ENCODE measurements at places on chromosomes 11 and 22.

DNA sequence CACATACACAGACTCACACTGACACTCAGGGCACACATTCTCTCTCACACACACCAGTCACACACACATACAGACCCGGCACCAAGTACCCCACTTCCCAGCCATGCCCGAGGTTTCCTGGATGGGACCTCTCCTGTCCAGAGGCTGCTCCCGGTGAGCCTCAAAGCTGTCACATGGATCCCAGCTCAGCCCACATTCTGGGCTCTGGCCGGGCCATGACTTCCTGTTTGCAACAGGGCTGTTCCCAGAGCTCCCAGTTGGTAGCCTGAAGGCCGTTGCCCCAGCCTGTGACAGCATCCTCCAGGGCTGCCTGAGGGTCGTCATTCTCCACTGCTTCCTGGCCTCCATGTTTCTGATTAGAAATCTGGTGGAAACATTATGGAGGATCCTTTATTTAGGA is 14.6 kb upstream of the CYP2D6 start:
- DNase-seq, result no peak

GRCh38 chr22:30871391-30872284 is 96.9 kb downstream of the MORC2 start:
- DNase-seq, result no peak

DNA sequence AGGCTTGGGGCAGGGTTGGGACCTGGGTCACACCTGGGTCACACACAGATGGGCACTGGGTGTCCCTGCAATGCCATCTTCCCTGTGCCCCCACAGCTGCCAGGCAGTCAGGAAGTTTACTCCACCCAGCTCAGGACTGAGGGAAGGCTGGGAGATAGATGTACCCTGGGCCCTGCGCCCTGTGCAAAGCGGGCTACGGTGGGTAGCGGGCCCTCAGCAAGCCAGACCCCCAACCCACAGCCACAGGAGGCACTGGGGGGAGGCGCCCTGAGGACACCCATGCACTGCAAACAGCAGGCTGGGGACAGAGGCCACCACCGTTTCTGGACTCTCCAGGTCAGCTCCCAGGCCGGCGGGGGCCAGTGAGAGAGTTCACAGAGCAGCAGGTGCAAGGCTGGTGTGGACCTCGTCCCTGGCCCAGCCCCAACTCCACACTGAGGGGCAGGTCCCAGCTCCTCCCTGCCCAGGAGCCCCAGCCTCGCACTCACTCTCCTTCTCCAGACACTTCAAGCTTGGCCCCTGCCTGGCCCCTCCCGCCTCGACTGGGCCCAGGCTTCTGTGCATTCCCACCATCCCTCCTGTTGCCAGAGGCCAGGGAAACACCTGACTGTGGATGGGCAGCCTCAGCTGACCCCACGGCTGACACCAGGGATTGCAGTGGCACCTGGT is 4.9 kb downstream of the DUSP8 start:
- DNase-seq, result no peak

- DNase-seq, result no peak
Measured at GRCh38 chr11:74669211-74670160, 61.7 kb downstream of the CHRDL2 start.

DNA sequence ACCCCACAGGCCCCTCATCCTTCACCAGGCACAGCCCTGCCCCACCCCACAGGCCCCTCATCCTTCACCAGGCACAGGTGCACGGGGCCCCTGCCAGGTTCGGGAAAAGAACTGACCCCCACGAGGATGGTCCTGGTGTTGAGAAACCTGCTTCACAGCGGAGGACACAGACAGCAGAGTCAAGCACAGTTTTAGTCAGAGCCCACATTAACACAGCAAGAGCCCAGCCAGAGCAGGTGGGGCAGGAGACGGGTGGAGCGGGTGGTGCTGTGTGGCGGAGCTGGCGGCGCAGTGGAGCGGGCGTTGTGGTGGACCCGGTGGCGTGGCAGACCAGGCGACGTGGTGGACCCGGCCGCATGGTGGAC is 1085.5 kb downstream of the BRD1 start:
- no peak for DNase-seq

GRCh38 chr11:71432761-71433647 is 15.2 kb downstream of the DHCR7 start:
- DNase-seq, result no peak

GRCh38 chr11:28874706-28875105 is 766.5 kb downstream of the METTL15 start:
- no peak for DNase-seq

DNA sequence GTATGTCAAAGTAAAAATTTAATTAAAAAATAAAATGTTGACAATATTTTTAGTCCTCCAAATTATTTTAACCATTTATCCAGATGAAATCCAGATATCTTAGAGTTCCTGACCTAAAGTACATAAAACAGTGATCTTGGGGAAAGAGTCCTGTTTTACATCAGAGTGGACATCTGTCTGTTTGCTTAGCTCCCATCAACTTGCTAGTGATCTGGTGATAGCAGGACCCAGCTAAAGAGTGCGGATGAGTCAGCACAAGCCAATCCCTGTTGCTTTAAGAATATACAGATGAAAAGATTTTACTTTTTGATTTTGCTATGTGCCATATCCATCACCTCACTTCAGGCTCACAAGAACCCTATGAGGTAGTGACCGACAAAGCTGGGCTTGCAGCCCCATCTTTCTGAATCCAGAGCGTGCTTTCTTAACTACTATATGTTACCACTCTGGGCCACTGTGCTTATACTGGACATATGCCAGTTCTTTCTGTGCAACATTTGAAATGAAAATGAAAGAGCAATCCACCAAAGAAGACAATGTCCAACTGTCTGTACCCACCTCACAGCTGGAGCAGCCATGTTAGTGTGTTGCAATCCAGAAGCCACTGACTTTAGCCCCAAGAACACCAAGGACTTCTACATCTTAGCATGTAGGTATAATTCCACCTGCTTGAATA is 167.6 kb upstream of the SESN3 start:
- peak; percentile 75 for DNase-seq

DNA sequence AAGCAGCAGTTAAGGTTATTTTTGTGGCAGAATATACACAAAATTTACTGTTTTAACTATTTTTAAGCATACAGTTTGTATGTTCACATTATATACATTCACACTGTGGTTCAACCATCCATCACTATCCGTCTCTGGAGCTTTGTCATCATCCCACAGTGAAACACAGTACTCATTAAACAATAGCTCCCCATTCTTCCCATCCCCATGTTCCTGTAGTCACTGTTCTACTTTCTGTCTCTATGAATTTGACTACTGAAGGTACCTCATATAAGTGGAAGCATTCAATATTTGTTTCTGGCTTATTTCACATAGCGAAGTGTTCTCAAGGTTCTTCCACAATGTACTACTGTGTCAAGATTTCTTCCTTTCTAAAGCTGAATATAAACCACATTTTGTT is 32.6 kb downstream of the ZBTB44 start:
- DNase-seq, result no peak

DNA sequence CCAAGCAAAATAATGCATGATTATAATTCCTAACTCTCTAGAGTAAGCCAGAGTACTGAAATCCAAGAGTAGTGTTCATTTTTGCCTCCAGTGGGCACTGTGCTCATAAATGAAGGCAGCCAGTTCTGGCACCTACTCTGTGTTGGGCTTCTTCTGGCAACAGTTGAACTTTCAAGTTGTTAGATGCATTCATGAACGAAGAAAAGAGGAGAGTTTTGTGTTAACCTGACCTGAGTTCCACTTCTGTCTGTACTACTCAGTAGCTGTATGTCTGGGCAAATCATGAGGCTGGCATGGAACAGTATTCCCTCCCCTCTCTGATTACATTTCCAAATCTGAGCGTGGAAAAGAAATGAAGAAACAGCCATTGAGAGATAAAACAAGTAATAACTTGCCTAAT is 20.3 kb upstream of the TENM4 start:
- peak; percentile 52 for DNase-seq

DNA sequence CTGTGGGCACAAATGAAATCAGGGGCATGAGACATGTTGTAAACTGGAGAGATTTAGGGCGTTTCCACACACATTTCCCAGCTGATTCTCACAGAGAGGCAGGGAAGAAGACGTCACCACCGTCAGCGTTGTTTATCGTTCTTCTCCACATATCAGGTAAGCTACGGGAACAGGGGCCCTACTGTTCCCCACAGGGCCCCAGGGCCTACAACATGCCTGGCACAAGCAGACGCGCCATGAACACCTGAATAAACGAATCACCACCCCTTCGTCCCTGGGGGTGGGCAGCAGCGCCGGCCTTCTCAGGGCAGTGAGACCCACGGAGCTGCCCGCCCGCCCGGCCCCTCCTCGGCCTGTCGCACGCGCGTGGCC is 342 bp downstream of the EFCAB6 start:
- peak; percentile 78 for DNase-seq

DNA sequence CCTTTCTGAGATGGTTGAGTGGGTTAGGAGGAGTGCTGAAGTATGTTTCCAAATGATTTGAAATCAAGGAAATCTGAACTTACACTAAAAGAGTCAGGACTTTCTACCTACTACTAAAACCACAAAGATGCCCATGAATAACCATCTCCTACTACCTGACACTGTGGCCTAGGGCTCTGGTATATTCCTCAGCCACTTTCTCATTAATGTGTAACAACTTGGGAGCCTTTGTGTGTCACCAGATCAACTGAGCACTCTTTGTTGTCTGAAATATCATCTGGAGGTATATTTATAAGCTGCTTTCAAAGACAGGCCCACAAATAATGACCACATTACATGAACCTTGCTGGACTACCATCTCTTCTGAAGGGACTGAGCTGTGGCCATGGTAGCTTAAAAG is 43.9 kb downstream of the RELT start:
- no peak for DNase-seq

- no peak for DNase-seq
Measured at GRCh38 chr22:38789606-38790005, 4.3 kb downstream of the DNAL4 start.

- no peak for DNase-seq
Measured at GRCh38 chr22:47119181-47119580, 356.7 kb downstream of the TBC1D22A start.

- DNase-seq, result no peak
Measured at GRCh38 chr11:64791781-64792291, 11.2 kb downstream of the MAP4K2 start.

- DNase-seq, result no peak
Measured at GRCh38 chr22:41564563-41564962, 3.8 kb downstream of the CSDC2 start.

DNA sequence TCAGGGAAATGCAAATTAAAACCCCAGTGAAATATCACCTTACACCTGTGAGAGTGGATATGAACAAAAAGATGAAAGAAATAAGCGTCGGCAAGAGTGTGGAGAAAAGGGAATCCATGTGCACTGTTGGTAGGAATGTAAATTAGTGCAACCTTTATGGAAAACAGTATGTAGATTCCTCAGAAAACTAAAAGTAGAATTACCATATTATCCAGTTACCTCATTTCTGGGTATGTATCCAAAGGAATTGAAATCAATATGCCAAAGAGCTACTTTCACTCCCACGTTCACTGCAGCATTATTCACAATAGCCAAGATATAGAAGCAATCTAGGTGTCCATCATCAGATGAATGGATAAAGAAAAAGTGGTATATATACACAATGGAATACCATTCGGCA is 246.0 kb upstream of the ARHGAP20 start:
- DNase-seq, result no peak

- DNase-seq, result peak; percentile 18
Measured at GRCh38 chr11:8596504-8597046, 2.5 kb upstream of the STK33 start.

DNA sequence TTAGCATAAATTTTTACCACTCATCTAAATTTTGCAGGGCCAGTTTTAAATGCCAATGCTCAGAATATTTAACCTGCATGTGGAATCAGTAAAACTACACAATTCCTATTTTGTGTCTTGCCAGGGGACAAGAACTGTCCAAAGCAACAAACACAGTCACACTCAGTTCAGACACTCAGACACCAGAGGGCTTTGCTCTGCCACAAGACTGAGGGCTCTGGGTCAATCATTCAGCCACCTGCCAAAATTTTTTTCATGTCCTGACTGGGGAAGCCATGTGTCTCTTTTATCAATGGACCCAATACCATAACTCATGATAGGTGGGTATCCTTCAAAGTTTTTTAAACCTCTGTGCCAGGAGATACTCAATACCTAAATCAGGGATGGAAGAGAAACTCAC is 304.0 kb upstream of the ANO3 start:
- DNase-seq, result no peak

DNA sequence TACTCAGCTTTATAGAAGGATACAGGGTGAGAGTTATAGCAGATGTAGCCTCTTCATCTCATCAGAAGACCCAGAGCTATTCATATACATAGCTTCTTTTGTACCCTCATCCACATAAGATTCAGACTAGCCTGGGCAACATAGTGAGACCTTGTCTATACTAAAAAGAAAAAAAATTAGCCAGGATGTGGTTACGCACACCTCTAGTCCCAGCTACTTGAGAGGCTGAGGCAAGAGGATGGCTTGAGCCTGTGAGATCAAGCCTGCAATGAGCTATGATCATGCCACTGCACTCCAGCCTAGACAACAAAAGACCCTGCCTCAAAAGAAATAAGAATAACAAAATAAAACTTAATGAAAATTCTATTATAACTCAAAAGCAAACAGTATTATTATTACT is 36.7 kb upstream of the B3GNT6 start:
- DNase-seq, result no peak

GRCh38 chr11:11432621-11433319 is 79.7 kb upstream of the CSNK2A3 start:
- no peak for DNase-seq

GRCh38 chr11:73257342-73258103 is 14.6 kb upstream of the P2RY6 start:
- no peak for DNase-seq

DNA sequence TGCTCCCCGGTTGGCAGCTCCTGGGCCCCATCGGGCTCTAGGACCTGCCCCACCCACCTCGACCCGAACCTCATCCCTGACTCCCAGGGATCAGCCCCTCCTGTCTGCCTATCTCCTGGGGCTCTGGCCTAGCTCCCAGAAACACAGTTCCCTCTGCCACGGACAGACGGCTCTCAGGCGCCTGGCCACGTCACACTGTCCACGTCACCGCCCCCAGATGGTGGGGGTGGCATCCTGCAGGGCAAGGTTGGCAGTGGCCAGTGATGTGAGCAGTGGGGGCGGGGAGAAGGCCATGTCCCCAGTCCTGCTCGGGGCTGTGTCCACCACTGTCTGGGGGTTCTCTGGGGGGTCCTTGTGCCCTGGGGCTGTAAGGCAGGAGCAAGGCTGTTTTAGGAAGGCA is 29.2 kb downstream of the SYT7 start:
- no peak for DNase-seq

GRCh38 chr11:130269326-130269943 is 45.3 kb downstream of the ZBTB44 start:
- no peak for DNase-seq

DNA sequence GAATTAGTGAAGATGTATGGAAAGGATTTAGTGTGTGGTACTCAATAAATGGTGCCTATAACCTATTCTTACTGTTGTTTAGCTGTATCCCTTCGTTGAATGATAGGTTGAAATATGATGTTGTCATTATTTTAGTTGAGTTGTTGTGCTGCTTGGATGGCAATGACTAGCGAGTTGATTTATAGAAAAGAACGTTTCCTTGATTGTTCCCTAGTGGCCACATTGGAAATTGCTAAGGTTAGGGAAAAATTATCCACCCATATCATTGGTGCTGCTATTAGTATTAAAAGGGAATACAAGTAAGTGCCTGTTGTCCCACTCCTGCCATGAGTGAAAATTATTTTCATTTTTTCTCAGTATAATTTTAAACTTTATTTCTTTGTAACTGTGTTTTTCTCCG is 14.5 kb downstream of the EMSY start:
- DNase-seq, result peak; percentile 18

GRCh38 chr11:117997406-117997805 is 11.2 kb downstream of the IL10RA start:
- DNase-seq, result no peak

- no peak for DNase-seq
Measured at GRCh38 chr11:22162756-22163155, 30.1 kb upstream of the ANO5 start.

All from NCI-H69 (cell line).